ENCODE measurements at places on chromosomes 12 and 14.

- no peak for DNase-seq
Measured at GRCh38 chr12:102781117-102781516, 135.9 kb downstream of the PAH start.

DNA sequence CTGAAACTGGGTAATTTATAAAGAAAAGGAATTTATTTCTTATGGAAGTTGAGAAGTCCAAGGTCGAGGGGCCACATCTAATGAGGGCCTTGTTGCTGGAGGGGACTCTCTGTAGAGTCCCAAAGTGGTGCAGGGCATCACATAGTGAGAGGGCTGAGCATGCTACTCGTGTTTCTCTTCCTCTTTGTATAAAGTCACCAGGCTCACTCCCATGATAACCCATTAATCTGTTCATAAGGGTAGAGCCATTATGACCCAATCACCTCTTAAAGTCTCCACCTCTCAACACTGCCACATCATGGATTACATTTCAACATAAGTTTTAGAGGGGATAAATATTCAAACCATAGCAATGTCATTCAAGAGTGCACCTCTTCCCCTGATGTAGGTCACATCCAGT lies 79.1 kb upstream of the ATP2B1 start:
- DNase-seq = no peak

DNA sequence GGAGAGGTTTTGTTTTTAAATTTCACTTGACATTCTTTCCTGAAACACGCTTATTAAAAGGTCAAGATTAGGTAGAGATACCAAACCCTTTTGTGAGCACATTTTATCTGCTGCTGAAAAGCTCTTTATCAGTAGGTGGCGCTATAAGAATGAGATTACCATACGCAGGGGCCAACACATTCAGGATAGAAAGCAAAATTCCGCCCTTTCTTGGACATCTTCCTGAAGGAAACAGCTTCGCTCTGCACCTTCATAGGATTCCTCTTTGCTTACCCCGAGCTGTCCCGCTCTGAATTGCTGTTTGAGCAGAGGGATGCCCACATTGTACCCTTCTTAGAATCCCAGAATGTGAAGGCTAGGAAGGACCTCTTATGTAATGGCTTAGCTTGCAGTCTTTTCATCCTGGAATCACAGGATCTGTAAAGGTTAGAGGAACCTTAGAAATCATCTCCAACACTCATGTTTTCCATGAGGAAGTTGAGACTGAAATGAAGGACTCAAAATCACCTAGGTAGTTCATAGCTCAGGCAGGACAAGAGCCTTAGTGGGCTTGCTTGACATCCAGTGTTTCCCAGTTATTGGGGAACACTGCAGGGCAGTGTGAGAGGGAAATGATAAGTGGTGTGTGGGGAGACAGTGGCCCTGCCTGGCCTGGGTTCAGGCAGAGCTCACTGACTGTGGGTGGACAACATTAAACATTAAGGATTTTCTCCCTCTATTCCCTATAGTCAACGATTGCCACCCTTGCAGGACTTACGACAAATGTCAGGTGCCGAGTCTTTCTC lies 38.7 kb upstream of the CRY1 start:
- no peak for DNase-seq

DNA sequence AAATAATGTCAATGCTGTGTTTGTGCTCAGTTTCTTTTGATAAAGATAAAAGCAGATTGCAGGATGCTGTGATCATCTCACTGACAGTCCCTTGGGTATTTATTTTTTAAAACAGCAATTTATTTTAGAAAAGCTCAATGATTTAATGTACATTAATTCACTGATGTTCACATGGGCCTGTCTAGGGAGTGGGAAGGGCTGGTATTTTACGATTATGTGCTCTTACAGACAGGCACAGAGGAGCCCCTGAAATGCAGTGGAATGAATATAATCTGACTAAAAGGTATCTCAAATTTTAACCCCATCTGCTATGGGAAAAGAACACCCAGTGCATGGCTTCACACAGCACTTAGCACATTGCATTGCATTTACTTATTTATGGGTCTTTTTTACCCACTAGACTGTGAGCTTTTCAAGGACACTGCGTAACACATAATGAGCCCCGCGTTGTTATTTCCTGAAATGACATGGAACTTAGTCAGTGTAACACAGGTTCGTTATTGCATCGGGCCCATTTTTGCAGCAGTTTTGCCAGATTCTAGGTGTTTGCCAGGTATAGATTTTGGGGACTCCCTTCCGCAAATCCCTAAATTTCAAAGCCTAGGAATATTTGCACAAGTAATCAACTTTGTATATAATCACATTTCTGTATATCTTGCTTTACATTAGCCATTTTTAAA lies 425.3 kb upstream of the FBXO33 start:
- no peak for DNase-seq

DNA sequence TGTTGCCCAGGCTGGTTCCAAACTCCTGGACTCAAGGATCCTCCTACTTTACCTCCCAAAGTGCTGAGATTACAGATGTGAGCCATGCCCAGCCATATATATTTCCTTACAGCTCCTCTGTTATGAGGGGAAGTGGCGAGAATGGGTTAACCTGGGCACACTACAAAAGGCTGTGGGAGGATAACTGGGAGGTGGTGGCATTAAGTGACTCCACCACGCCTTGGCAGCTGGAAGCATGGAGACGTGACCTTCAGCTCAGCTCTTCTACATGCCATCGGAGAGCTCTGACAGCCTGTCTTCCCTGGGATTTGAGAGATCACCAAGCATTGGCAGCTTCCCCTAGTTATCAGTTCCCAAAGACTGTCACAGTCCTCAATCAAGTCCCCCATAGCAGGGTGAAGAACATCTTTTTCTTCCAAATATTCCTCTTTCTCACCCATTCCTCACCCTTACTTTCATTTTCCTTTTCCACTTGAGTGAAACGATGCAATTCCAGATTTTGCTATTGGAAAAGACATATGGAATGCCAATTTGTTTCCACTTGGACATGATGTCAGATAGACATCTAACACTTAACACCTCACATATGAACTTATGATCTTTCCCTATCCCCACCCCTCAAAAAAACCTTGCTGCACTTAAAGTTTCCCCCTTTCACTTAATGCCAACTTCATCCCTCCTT lies 48.5 kb downstream of the PHLDA1 start:
- no peak for DNase-seq

DNA sequence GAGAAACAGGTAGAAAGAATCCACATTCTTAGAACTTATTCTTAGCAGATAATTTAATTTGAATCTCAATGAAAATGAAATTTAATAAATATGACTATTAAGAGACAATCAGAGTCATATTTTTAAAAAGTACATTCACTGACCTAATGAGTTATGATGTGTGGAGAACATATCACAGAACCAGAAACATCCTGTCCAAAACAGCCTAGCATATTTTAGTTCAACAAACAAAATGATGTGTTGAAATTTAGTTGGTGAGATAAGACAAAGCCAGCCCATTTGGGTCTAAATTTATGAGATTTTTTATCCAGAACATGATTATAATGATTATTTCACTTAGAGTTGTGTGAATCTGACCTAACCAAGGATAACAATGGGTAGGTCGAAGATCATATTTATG lies 25.8 kb downstream of the GABARAPL1 start:
- DNase-seq = no peak

DNA sequence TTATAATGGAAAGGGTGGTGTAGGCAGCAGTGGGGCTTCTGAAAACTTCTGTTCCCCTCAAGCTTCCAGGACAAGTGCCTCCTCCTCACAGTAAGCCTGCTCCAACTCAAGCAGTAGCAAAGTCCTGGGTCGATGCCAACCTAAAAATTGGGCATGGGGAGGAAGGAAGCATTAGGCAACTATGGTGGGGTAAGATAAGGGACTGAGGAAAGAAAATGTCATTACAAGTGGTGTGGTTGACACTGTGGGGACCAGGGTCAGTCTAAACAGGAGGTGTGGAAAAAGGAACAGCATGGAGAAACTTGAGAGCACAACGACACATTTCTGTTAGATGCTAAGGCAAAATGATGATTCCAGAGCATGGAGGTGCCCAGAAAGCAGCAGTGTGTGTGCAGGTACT lies 34.9 kb downstream of the WIF1 start:
- no peak for DNase-seq

DNA sequence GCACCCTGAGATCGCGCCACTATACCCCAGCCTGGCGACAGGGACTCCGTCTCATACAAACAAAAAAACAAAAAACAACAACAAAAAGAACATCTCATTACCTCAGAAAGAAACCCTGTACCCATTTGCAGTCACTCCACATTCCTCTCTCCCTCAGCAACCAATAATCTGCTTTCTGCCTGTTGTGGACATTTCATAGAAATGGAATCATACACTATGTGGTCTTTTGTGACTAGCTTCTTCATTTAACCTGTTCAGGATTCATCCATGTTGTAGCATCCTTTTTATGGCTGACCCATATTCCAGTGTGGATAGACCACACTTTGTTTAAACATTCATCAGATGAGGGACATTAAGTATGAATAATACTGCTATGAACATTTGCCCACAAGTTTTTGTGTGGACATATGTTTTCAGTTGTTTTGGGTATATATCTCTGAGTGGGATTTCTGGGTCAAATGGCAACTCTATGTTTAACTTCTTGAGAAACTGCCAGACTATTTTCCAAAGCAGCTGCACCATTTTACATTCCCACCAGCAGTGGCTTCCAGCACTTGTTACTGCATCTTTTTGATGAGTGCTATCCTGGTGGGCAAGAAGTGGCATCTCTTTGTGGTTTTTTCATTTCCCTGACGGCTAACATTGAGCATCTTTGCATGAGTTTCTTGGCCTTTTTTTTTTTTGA lies 5.9 kb upstream of the RCOR1 start:
- DNase-seq = no peak

DNA sequence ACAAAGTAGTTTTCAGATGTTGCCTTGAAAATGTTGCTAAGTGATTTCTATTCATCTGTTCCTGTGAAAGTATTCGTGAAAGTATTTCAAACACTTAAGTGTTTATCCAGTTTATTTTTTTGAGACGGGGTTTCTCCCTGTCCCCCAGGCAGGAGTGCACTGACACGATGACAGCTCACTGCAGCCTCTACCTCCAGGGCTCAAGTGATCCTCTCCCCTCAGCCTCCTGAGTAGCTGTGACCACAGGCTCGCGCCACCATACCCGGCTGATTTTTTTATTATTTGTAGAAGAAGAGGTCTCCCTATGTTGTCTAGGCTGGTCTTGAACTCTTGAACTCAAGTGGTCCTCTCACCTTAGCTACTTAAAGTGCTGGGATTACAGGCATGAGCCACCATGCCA lies 1.7 kb downstream of the ZDHHC17 start:
- DNase-seq = no peak

DNA sequence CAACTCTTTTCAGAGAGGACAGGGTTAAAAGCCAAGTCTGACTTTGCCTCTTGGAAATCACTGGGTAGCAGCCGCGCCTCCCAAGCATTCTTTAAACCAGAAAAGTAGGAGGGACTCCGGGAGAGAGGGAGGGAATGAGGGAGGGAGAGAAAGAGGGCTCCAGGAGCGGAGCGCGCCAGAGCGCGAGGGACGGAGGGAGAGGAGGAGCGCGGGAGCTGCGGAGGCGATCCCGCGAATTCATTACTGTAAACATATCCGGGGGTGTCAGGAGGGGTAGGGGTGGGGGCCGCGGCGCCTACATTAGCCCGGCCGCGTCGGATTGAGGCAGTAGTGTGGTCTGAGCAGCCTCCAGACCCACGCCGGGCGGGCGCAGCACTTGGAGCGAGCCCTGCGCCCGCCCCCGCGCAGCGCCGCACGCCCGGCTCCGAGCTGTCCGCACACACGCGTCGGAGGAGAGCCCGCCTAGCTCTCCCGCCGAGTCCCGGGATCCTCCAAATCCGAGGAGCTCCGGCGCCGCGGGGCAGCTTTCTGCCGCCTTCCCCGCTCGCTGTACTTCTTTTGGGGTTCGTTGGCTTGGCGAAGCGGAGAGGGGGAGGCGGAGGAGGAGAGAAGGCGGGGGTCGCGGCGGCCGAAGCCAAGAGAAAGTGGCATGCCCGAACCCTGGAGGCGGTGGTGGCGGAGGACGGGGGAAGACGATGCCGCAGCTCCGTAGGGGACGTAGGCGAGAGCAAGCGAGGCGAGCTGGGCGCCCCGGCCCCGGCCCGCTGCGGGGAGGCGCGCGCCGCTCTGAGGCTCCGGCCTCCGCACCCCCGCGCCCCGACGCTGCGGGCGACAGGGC lies 3.3 kb downstream of the FLRT2 start:
- DNase-seq = no peak

DNA sequence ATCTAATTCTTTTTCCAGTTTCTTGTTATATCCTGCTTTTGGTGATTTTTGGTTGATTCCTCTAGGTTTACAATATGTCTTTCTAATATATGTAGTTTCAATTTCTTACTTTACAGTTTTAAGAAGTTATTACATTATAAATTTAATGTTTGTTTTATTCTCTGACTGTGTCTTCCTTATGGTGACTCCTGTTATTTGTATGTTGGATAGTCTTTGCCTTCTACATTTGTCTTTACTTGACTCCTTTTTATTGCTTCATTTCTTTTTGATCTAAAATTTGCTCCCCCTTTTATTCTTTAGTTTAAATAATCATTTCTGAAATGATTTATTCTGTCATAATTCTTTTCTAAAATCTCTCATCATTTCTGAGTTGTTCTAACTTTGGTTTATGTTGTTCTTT lies 125.8 kb downstream of the CCDC91 start:
- DNase-seq = no peak

DNA sequence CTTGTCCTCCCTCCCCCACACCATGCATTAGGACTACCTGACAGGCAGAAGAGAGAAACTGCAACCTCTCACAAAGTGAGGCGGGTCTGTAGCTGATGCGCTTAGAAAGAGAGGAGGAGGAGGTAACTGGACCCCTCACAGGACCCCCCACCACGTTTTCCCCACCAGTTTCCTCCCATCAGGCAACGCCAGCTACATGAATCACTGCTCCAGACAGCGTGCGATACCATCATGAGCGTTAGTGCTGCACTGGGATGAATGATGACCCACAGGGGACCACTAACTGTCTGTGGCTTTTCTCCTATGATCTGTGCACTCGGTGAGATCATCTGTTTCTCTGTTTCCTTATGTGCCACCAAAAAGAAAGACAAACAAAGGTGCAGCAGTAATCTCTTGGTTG lies 77.7 kb downstream of the KCNK10 start:
- DNase-seq = no peak

GRCh38 chr12:131621701-131622421 lies 89.0 kb upstream of the SFSWAP start:
- DNase-seq = no peak

DNA sequence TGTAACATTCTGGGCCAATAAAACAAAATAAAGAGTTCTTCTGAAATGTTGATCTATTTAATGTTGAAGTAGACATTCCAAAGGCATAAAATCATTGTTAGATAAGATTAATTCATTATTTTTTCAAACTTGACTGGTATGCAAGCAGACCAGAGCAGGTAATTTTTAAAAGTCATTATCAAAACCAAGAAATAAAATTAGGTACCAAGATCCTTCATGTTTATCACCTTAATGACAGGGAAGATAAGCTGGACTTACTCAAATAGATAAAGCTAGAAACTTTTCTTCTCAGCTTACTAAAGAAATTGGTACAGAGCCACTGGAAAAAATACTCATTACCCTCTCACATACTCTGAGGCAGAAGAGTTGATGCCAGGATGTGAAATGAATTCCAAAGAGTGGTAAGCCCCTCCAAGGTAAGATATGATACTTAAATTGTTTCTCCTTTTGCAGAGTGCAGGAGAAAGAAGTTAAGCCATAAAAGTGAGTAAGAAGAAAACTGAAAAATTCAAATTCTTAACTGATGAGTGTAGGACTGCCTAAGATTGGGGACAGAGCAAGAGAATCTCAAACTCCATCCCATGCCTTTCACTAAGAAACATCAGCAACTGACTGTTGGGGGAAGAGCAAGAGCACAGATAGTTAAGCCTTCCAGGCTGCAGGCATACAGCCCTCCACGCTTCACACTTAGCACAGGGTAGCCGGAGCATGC lies 111.9 kb downstream of the SLC41A2 start:
- DNase-seq = no peak
